Liver (tissue), 10 donors: ENCODE measurements at places on chromosomes 12 and 14. TPM values are rescaled to one million over a fixed set of nuclear protein-coding genes. Genes with fewer than 3 reads are reported as not detected.
A peak's percentile ranks its signal among the peaks of the same experiment; 100 is the strongest.

- no peaks in the 10 kb centered on the region for H3K4me1 ChIP-seq
- DNase-seq = no peak
- H3K27me3 ChIP-seq = no peaks in the 10 kb centered on the region
- no peak overlapping the region for H3K27ac ChIP-seq
Measured at GRCh38 chr12:47576289-47576945, 129.4 kb downstream of the RPAP3 start.

- no peaks in the 10 kb centered on the region for H3K4me1 ChIP-seq
- H3K36me3 ChIP-seq = no peaks in the 10 kb centered on the region
- H3K4me3 ChIP-seq = no peak overlapping the region
- H3K27me3 ChIP-seq = peaks cover 2% of the 10 kb centered on the region
- DNase-seq = no peak
- H3K27ac ChIP-seq = no peak overlapping the region
Measured at GRCh38 chr14:100802766-100803165, 23.2 kb upstream of the MEG3 start.

- peaks cover 42% of the 10 kb centered on the region for H3K4me1 ChIP-seq
- H3K27ac ChIP-seq = peak overlapping the region; percentile 85
- peak overlapping the region; percentile 77 for H3K4me3 ChIP-seq
- H3K36me3 ChIP-seq = no peaks in the 10 kb centered on the region
- no peaks in the 10 kb centered on the region for H3K27me3 ChIP-seq
Measured at GRCh38 chr12:56221232-56221756, 428 bp downstream of the RNF41 start.

DNA sequence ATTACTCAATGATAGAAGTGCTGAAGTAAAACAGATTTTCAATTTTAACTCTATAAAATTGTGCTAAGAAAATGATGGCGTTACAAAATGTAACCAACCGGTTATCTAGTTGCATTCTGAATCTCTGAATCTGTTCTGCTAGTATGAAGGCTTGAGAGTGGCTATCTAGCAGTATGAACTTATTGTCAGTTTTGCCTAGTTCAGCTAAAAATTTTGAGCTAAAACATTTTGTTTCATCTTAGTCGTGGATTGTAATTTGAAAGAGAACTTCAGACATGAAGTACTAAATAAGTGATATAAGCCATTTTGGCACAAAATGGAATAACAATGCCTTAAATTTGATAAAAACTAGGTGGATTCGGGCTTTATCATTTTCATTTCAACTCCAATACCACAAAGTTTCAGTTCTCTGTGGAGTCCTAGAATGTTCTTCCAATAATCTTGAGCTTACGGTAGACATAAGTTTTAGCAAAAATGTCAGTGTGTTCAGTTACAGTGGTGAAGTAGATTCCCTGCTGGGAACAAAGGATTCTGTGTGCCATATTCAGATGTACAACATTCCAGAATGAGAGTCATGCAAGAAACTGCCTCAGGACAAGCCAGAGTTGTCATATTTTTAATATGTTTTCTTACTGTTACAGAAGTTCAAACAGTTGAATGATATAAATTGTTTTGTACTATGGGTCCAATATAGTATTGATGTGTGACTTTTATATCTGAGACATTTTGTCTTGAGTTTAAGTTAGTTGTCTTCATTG, 28.1 kb downstream of the ATP6V1D start:
- no peak overlapping the region for H3K27ac ChIP-seq
- H3K4me3 ChIP-seq = no peak overlapping the region
- H3K4me1 ChIP-seq = no peaks in the 10 kb centered on the region
- no peaks in the 10 kb centered on the region for H3K27me3 ChIP-seq
- H3K36me3 ChIP-seq = peaks cover 35% of the 10 kb centered on the region

GRCh38 chr14:70648346-70648745, 6.6 kb downstream of the TTC9 start:
- H3K27me3 ChIP-seq = no peaks in the 10 kb centered on the region
- no peak overlapping the region for H3K27ac ChIP-seq
- no peak for DNase-seq
- no peaks in the 10 kb centered on the region for H3K4me1 ChIP-seq
- H3K4me3 ChIP-seq = no peak overlapping the region

DNA sequence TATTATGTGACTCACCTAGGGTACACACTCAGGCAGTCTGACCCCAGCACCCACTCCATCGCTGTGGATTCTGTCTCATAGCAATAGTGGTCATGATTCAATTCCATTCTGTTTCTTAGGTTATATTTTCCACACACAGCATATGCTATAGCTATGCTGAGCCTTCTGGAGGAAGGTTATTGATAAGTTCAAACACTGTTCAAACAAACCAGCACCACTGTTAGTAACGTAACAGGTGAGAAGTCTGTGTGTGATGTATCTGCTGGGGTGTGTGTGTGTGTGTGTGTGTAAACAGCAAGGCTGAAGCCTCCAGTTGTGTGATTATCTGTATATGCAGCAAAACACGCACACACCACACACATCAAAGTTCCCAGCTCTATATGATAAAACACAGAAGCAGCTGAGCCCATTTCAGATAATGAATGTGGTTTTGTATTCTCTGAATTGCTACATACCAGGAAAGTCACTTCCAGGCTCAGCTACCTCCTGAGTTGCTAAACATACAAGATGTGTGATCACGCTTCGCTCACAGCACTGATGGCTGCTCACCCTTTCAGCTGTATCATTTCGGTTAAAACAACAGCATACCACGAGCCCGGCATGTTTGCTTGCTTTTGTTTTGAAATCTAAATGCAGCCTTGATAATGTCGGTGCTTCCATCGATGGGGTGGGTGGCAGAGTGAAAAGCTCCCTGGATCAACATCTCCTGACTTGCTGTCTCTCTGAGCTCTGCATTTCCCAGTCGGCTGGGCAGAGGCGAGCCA, 6.8 kb upstream of the SYNE3 start:
- peak; percentile 50 for DNase-seq
- no peaks in the 10 kb centered on the region for H3K27me3 ChIP-seq

The NINJ2 gene
- total RNA-seq = 14.9 TPM

The KCNH3 gene
- 0.19 TPM for total RNA-seq
